ENCODE measurements at places on chromosomes 11 and 22.

DNA sequence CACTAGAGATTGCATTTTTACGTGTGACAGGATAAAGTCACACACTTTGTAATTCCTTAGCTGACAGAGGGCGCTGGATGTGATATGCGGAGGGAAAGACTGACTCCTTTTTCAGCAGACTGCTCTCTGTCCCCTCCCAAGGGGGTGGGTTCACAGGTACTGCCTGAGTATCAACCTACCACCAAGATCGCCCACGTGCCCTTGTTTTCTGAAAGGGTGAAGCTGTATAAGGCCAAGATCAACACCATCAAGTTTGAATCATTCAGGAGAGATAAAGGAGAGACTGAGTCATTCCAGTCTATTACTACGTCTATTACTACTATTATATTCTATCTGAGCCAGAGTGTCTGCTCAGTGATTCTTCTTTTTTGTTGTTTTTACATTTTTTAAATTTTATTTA is 30.7 kb downstream of the BUD13 start:
- no peak for DNase-seq

GRCh38 chr11:22084056-22084455 is 108.8 kb upstream of the ANO5 start:
- DNase-seq = no peak

DNA sequence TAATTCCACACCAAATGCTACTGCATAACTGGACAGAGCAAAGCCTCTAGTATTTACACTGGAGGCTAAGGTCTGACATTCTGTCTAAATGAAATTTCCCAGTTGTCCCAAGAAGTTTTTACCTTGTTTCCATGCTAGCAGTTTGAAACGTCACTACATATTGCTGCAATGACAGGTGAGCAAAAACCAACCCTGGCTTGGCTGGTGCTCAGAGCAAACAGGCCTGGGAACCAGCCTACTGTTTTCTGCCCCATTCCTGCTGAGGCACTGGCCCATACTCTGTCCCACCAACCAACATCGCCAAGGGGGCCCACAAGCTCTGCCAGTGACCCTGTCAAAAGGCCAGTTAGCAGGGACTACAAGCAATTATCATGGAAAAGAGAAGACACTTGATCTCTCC is 131.1 kb downstream of the MPPED2 start:
- DNase-seq = no peak

- no peak for DNase-seq
Observed at GRCh38 chr22:40423310-40423688, 52.9 kb downstream of the SGSM3 start.

DNA sequence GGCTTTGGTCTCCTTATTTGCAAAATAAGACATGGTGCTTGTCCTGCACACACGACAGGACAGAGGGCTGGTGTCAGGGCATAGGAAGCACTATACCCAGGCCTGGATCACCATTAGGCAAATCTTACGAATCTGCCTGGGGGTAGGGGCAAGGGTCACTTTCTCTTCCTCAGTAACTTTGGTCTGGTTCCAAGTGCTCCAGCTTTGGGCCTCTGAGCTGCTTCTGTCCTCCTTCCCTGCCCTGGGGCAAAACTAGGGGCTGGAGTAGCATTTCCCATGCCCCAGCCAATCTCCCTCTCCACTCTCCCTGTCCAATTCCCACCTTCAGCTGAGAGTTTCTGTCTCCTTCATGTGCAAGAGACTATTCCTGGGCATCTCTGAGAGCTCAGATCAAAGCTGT is 123.7 kb upstream of the NECTIN1 start:
- no peak for DNase-seq

GRCh38 chr11:45802531-45803317 is 2.2 kb upstream of the SLC35C1 start:
- DNase-seq = no peak

- no peak for DNase-seq
Observed at GRCh38 chr22:37209140-37209845, 3.0 kb downstream of the SSTR3 start.

DNA sequence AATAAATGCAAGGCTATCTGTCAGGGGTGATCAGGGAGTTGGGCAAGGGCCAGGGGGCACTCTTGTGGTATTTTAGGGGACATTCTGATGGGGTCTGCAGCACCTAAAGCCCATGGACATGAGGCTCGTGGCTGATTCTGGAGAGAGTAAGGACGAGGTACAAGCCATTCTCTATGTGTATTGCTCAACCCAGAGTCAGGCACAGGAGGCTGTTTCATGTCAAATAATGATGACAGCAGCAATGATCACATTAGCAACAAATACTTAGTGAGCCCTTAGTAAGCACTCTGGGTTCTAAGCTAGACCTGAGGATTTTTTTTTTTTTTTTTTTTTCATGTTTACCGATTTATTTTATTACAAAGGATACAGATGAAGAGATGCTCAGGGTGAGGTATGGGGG is 83.5 kb upstream of the THY1 start:
- DNase-seq = no peak

DNA sequence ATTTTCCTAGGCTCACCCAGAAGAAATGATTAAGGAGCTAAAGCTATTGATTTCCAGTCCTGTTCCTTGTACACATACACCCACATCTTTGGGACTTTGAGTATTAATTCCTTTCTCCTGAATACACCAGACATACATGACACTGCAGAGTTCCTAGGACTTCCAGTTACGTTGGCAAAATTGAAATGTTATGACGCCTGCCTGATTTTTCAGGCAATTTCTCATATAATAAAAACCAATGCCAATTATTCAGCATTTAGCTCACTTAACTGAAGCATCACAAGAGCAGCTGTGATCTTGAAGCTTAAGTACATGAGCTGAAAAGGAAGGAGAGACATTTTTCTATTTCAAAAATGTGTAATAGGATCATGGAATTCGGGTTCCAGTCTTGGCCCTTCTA is 4.5 kb downstream of the CLMP start:
- DNase-seq = no peak

DNA sequence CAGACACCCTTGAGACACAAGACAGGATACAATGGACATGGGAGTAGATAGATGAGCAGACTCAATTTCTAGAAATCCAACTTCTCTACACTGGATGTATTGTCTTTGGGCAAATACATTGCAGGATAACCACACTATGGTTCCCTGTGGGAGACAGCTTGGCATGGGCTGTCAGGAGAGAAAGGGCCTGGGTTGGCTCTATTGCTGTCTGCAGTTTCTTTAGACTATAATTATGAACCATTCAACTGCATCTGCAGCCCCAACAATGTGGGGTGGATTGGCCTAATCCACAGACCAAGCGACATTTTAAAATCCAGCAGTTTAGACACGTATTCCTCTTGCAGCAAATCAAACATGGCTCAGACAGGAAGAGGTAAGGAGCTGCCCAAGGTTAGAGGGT is 60.3 kb downstream of the ETS1 start:
- DNase-seq = no peak

DNA sequence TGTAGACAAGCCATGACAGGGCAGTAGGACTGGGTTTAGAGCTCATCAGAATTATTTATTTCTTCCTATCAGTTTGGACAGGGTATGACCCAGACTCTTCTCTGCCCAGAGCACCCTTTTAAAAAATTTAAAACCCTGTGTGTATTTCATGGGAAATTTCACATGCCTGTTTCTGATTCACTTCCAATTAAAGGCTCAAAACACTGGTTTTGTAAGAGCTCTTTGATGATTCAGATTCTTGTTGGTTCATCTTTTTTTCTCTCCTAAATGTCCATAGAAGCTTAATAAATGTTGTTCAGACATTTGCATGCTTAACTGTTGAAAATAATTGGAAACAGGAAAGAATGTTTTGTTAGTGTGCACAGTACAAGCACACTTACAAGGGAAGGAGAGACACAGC is 13.8 kb downstream of the FLI1 start:
- peak; percentile 45 for DNase-seq

DNA sequence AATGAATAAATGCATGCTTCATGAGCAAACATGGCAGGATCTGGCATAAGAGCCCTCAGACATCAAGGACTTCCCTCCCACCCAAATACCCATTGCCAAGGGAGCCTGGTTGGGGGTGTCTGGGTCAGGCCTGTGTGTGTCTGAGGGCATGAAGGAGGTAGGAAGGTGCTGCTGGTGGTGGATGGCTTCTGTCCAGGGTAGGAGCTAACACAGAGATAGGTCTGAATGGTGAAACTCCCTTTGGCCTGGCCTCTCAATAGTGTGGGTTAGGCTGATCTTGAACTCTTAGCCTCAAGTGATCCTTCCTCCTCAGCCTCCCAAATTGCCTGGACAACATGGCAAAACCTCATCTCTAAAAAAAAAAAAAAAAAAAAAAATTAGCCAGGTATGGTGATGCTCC is 2.8 kb downstream of the AMPD3 start:
- no peak for DNase-seq

DNA sequence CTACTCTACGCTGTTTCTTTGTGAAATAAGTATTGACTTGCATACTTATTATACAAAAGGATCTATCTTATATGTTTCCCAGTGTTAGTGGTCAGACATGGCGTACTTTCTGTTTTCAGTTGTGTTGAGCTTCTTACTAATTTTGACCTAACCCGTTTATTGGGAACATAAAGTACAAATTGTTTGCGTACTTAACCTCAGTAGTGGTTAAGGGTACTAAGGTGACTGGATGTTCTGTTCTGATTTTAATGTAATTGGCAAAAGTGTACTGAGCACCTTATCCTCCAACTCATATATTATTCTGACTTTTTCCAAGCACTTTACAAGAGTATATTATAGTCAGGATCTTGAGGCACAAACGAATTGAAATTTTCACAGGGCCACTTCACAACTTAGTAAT is 17.2 kb downstream of the TBCEL start:
- no peak for DNase-seq

DNA sequence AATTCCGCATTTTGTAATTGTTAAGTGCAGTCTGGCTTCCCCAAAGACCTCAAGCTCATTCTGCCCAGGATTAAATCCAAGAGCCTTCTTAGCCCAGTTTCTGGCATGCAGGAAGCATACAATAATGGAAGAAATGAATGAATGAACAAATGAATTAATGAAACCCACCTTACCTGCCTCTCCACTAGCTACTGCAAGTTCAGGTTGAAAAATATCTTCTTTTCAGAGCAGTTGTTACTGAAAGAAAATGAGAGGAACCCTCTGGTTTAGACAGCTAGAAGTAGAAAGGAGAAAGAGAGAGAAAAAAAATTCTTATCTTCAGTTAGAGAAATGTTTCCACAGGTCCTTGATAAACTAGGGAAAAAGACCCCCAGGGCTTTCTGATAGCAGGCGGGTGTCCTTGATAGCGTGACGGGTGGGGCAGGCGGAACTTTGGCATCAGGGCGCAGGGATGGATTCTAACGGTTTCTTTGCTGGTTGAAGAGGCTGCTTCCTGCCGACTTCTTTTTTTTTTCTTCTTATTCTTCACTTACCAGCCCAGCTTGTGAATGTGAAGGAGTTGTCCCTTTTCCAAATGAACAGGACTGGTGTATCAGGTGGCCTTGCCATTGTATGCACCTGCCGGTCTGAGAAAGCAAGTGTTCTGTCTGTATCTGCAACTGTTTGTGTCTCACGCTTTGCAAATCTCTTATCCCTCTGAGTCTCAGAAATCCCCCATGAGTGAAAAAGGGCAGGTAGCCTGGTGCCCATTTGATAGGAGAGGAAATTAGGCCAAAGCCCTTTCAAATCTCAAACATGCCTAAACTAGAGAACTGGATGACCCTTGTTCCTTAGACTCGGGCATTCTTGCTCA is 10.0 kb downstream of the LMO2 start:
- DNase-seq = no peak

DNA sequence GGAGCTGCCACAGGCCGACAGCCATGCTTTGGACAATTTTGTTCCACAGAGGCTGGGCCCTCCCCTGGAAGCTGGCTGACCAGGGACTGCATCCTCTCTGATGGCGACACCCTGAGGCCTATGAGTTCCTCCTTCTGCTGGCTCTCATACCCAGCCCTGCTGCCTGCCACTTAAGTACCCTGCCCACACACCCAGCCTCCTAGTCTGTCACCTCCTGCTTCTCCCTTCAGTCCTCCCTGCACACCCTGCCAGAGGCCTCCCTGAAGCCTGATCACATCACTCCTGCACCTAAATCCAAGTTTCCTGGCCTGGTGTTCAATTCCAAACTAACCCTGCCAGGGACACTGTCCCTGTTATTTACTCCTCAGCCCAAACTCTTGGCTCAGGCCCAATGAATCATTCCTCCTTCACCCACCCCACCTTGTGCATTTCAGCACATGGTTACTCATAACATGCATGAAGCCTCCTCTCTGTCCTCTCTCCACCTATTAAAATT is 136.7 kb upstream of the NECTIN1 start:
- DNase-seq = no peak

DNA sequence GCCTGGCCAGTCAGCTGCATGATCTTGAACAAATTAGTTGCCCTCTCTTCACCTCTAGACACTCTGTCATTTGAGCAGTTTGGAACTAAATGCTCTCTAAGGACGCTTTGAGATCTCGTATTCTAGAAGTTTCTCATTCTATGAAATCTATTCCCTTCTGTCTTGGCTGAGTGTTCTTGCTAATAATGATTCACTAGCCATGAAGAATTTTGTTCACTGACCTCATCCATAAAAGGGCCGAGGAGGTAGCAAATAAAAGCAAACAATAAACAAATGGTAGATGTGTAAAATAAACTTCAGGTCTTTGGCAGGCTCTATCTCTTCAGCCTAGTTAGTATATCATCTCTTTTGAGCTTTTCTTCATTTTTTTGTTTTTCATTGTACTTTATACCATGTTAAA is 76.6 kb downstream of the USP35 start:
- no peak for DNase-seq
